ENCODE measurements at places on chromosomes 2 and 18.
A peak's percentile ranks its signal among the peaks of the same experiment; 100 is the strongest.

GRCh38 chr2:225493420-225494099, 94.0 kb downstream of the NYAP2 start:
- no peak for DNase-seq

- no peak for DNase-seq
These were observed 9.1 kb downstream of the RAX start for GRCh38 chr18:59264121-59264571.

GRCh38 chr18:37435996-37436395, 129.6 kb downstream of the CELF4 start:
- no peak for DNase-seq

DNA sequence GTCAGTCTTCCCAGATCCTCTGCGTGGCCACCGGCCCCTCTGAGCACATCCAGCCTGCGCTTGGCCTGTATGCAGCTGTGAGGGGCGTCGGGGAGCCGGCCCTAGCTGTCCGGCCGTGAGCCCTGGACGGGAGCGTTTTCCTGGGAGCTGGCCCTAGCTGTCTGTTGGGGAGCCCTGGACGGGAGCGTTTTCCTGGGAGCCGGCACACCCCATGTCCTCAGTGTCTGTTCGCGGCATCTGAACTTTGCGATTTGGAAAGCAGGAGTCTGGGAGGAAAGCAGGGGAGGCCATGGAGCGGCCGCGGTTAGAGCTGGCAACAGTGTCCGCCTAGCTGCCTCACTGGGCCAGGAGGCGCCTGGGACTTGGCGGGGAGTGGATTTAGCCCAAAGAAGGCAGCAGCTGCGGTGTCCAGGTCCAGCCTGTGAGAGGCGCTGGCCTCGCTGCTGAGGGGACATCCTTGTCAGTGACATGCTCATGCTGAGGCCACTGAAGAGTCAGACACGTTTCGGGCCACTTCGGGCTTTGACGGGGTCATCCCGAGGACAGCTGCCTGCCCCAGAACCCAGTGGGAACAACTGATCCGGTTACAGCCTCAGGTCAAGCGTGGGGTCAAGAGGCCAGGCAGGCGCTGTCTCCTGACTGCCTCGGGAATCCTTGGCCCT, 75.8 kb downstream of the KCNG2 start:
- no peak for DNase-seq

GRCh38 chr2:123993728-123994323, 31.3 kb upstream of the CNTNAP5 start:
- DNase-seq, result peak; percentile 47

DNA sequence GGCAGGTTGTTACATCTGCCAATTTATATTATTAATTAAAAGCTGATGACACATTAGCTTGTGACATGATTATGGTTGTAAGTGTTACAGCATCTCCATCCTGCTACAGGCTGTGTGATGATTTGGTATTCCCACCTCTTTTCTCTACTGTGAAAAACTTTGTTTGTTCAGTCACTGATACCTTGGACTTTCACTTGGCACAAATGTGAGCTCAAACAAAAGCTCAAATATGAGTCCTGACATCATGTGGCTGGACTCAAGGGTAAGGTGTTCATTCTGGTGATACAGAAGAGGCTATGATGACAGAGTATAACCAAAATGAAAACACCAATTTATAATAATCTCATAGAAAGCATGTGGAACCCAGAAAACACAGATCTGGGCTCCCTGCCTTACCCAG, 11.4 kb upstream of the IL36A start:
- no peak for DNase-seq

DNA sequence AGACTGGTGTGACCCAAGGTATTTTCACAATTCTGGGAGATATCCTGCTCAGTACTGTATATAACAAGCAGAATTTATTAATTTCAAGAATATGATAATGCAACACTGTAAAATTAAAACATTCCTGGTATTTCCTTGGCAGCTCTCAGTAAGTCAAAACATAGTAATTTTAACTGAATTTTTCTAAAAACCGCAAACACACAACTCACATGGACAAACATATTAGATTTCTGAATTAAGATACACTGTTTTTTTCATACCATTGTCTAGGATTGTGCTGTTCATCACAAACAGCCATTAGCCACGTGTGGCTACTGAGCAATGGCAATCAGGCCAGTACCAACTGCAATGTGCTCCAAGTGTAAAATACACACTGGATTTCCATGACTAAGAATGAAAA, 29.6 kb downstream of the LPIN2 start:
- DNase-seq, result no peak

DNA sequence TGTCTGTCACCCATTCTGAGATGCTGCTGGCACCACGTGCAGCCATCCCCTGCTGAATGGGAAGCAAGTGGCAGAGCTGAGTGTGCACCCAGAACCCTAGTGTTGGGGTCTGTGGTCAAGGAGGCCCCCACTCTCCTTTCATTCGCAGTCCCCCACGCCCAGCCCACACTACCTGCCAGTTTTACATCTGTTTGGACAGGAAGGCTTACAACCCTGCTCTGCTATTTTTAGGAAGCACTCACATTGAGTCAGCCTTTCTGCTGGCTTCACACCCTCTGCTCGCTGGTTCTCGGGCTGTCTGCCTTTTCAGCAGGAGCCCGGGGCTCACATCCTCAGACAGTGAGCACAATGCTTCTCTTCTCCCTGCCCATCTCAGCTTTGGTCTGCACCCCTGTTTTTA, 10.7 kb upstream of the ADCY3 start:
- peak; percentile 43 for DNase-seq

DNA sequence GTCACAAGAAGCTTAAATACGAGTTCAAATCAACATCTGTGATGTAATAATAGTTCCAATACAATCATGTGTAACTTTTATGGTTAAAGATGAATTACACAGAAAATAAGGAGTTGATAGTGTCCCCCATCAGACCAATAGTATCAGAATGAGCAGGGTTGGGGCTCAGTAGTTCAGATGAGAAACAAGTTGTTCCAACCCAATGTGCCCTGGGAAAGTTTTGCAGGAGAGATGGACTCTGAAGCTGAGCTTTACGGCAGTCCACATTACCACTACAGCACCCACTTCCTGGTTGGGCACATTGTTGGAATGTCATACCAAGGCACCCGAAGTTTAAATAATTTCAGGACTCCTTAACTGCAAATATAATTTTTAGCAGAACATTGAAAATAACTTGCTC, 12.1 kb upstream of the CXCR4 start:
- DNase-seq, result no peak

GRCh38 chr2:57962861-57963260, 83.7 kb upstream of the VRK2 start:
- no peak for DNase-seq

- DNase-seq, result no peak
These were observed 20.1 kb downstream of the R3HDM1 start for GRCh38 chr2:135551356-135551755.

GRCh38 chr2:72035518-72036172, 112.0 kb downstream of the CYP26B1 start:
- peak; percentile 44 for DNase-seq

DNA sequence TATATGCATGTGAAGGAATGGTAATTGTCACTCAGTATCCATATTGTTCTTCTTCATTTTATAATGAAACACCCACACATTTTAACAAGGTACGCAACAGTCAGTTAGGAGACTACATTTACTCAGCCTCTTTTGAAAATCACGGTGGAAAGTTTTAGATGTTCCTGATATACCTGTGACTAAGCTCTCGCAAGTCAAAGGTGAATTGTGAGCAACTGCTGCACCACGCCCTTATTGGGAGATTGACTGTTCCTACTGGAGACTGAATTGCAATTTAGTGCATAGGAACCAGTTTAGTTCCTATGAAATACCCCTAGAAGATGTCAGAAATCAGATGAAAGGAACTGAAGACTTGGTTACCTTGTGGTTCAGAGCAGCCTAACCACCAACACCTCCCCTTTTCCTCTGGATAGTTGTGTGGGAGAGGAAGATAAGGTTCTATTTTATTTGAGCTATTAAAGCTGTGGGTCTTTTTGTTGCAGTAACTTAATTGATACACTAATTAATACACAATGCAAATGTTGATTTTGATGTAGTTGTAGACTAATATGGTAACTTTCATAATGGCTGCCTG, 1280.5 kb upstream of the CDH2 start:
- no peak for DNase-seq

DNA sequence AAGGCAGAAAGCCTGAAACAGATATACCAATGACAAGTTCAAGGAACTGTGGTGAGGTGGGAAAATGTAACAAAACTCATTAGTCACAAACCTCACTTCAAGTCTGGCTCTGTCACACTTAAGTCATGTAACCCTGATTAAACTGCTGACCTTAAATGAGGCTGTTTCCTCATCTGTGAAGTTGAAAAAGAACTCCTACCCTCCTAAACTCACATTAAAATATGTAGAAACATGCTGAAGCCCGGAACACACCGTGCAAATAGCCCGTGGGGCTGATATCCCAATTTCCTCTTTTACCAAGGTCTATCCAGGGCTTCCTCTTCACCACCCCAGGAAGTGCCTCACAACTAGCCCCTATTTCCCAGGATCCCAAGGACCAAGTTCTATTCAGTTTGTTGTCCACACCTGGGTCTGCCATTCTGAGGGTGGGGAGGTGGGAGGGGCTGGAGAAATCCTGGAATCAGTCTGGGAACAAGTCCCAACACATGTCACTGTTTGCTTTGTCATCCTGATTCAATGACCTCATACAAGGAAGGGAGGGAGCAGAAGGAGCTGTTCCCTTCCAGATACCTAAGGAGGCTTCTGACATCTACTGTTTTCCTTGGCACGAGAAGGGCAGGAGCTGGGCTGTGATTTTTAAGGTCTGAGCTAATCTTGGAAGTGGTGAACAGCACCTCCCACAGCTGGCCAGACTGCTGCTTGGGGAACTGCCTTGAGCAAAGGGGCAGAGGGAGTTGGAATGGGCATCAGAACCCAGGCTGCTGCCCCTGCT, 42.3 kb downstream of the SLC4A1AP start:
- peak; percentile 80 for DNase-seq

DNA sequence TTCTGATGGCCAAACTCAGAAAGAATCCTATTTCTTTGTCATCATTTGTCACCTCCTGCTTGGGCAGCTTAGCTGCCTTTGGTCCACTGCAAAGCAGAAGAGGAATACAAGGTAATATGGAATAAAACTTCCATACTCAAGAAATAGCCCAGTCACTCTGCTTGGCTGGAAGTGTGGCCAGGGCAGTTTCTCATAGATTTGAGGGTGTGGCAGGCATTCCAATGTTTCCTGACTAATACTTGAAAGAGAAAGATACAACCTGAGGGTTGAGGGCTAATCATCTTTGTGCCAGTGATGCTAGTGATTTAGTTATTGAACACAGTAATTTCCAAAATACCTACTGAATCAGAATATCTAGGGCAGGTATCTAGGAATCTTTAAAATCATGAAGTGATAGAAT, 83.1 kb downstream of the FAM161A start:
- peak; percentile 76 for DNase-seq

GRCh38 chr2:17107151-17107550, 411.1 kb downstream of the RAD51AP2 start:
- no peak for DNase-seq

DNA sequence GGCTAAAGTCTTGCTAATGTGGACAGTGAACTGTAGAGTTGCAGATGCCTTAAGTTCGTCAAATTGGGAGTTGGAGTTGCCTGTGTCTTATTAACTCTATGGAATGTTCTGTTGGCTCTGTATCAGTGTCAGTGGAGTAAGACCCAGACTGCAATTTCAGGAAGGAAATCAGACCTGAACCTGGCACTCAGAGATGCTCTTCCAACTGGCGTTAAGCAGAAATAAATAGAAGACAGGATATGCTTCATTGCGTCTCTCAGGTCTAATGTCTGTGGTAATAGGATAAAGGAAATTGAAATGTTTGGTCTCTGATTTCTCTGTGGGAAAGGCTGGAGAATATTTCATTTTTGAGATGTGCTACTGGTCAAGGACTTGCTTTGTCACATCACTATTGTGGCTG, 846.7 kb upstream of the ID2 start:
- DNase-seq, result no peak

- DNase-seq, result peak; percentile 35
These were observed 16.3 kb upstream of the GTF2A1L start for GRCh38 chr2:48601349-48601748.

DNA sequence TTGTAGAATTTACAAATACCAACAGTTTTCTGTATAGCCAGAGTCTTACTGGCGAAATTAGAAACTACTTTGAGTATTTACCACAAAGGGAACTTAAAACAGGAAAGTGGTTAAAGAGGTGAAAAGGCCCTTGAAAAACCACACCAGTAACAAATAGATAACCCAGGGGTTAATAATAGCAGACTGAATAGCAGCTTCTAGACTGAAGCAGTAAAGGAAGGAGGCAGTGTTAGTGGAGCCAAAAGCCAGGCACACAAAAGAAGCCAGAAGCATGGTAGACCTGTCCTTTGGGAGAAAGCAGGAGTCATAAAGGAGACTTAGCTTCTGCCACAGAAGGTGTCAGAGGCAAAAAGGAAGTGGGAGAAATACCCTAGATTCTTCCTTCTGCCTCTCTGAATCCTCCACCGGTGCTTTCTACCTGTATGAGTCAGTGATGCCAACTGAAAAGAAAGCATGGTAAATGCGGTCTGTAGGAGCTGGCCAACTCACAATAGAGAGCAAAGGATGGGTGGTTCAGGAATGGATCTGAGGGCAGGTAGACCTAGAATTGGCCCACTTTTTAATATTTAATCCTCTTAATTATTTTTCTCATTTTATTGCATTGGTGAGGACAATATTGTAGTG, 97.3 kb downstream of the ARL6IP6 start:
- no peak for DNase-seq

- no peak for DNase-seq
These were observed 940.2 kb upstream of the FANCL start for GRCh38 chr2:59181347-59181746.

GRCh38 chr2:69214898-69215297, 172.1 kb downstream of the GFPT1 start:
- DNase-seq, result peak; percentile 77

- peak; percentile 28 for DNase-seq
These were observed 105.8 kb upstream of the UGP2 start for GRCh38 chr2:63735931-63736330.

- peak; percentile 60 for DNase-seq
These were observed 125.8 kb upstream of the HNMT start for GRCh38 chr2:137838255-137839092.

DNA sequence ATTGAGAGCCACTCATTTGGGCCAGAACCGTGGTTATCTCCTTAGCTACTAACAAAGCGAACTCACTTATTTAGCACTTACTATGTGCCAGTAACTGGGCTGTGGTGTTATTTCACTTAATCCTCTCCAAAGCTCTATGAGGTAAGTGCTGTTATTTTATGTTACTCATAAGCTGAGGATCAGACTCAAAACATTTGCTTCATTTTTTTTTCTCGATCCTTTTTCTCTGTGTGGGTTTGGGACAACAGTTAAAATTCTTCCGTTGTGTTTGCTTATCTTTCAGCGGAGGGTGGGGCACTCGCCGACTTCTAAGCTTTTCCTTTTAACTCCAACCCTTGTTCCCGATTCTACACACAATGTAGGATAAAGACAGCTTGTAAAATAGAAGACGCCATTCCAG, 52.8 kb downstream of the TMEM178A start:
- no peak for DNase-seq
